AG08395 (cell line): ENCODE measurements at places on chromosomes 4 and X.

DNA sequence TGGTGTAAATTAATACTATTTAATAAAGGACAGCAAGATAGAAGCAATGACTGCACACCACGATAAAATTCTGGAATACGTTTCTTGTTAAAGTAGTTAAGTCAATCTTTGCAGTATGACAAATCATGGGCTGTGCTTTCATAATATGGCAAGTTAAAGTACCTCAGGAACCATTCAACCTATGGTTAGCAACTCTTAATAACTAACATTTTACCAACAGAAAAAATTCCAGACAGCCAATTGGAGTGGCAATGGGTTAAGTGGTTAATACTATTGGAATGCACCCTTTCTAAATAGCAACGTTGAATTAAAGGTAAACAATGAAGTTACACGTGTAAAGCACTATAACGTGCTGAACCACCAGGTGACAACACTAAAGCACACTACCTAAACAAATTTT, 72.4 kb upstream of the ZCCHC13 start:
- no peak for DNase-seq

GRCh38 chr4:147599769-147600168, 17.4 kb upstream of the TMEM184C start:
- DNase-seq = peak; percentile 55

GRCh38 chrX:2676794-2677675, 14.1 kb upstream of the CD99 start:
- peak; percentile 19 for DNase-seq

DNA sequence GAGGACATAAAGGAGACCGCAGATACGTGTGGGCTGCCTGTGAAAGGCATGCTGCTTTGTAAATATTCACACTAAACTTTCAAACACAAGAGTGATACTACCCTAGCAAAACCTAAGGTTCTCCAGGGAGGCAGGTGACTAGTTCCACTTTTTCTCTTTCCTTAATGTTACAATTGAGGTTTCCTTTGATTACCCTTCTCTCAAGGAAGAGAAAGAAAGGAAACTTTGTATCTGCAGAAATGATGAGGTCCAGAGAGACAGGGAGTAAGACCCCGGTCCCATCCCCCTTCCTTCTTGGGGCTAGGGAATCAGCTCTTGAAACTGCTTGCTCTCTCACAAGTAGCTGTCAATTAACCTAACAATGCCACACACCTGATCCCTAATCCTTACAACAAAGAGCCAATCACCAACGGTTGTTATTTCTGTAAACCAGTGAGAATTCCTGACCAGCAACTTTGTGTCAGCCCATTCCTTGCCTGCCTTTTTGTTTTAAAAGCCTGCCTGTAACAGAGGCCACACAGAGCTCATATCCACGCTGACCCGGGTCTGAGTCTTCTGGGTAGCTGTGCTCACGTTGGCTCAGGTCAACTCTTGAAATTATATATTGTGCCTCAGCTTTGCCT, 754.8 kb upstream of the FRG1 start:
- no peak for DNase-seq

DNA sequence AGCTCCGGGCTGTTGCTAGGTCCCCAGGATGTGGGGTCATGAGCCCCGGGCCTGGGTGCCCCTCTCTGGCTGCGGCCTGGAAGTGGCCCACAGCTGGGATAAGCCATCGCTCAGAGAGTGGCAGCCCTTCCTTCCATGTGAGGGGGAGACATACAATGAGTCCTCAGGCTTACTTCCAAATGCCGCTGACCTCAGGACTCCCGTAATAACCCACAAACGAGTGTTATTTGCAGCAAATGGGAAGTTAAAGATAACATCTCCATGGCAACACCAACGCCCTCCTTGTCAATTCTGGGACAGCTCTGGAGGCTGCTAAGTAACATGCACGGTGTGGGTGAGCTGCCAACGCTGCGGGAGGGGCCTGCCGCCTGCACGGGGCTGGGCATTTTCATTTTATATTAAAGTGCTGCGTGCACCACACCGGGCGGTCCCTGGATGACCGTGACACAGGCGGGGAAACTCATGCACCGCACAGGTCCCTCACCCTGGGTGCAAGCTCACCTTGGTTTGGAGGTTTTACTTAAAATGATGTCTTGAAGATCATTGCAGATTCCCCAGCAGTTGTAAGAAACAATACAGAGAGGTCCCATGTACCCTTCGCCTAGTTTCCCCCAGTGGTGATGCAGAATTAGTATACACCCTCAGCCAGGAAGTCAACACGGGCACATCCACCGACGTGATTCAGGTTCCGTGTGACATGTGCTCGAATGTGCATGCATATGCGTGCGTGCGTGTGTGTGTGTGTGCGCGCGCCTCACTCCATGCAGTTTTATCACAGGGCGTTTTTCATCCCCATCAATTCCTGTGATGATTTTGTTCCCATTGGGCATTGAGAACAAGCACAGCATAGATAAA, 79.4 kb downstream of the ABLIM2 start:
- DNase-seq = no peak

DNA sequence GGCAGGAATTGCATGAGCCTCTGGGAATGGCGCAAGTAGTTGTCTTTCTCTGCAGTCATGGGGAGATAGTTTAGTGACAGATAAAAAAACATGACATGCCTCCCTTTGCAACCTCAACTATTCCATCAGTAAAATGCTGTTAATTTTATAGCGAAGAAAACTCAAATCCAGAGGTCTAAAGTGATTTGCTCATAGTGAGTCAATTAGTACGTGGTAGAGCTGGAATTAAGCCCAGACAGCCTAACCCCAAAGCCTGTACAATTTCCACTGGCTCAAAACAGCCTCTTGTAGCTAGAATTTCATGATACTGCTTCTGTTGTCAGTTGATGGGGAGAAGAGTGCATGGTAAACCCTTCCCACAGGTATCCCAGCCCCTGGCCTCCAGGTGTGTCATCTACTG, 81.3 kb upstream of the TRPC5 start:
- DNase-seq = peak; percentile 23

GRCh38 chrX:120228187-120228908, 22.3 kb upstream of the ZBTB33 start:
- no peak for DNase-seq

DNA sequence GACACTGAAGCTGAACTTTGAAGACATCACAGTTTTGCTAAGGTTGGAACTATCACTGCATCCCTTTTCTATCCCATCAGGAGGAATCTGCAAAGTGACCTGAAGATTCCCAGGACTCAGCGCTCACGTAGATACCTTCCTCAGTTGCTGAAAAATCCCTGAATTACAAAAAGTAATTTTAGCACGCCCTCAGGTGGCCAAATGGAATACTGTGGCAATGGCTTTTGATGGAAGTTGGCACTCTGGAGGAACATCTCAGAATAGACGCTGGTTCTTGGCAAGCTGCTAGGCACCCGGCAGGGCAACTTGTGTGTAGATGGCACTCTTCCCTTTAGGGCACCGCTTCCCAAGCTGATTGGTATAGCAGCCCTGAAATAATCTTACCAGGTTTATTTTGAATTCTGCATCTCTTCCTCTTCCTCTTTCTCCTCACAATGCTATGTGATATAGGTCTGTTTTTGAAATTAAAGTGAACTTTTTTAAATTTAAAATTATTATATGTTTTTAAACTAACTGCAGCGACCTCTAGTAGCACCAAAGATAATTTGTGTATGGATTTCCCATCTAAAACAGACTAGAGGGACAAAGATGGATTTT, 16.3 kb upstream of the ESX1 start:
- peak; percentile 38 for DNase-seq

- DNase-seq = no peak
These were observed 40.9 kb downstream of the COX18 start for GRCh38 chr4:73028621-73029020.

DNA sequence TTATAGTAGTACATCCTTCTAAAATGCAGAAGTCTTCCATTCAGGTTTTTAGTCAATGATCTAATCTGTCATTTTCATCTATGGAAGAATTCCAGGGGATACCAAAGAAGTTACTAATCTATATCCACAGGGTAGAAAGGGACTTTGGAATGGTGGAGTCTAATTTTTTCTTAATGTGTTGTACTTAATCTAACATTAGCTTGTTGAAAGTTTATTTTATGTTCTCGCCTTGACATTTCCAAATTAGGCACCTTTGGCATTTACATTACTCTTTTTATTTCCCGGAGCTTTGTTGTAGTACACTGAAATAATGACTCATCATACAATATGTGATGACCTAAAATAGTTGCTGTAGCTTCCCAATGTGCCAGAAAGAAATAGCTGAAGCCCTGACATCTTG, 91.5 kb downstream of the HTR2C start:
- peak; percentile 58 for DNase-seq

DNA sequence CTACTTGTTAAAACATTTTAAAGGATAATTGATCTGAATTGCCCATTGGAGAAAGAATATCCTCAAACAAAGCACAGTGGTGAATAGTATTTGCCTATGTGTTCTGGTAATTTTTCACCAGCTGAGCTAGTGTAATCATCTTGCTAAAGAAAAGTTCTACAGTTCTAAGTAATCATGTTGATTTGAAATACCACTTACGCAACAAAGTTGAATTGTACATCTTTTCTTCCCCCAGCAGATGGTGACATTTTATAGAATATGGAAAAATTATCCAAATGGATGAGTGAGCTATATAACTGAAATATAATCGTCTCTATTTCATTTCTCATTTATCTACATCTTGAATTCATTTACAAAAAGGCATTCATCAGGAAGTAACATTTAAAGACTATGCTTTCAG, 9.7 kb upstream of the ZNF674 start:
- peak; percentile 40 for DNase-seq

DNA sequence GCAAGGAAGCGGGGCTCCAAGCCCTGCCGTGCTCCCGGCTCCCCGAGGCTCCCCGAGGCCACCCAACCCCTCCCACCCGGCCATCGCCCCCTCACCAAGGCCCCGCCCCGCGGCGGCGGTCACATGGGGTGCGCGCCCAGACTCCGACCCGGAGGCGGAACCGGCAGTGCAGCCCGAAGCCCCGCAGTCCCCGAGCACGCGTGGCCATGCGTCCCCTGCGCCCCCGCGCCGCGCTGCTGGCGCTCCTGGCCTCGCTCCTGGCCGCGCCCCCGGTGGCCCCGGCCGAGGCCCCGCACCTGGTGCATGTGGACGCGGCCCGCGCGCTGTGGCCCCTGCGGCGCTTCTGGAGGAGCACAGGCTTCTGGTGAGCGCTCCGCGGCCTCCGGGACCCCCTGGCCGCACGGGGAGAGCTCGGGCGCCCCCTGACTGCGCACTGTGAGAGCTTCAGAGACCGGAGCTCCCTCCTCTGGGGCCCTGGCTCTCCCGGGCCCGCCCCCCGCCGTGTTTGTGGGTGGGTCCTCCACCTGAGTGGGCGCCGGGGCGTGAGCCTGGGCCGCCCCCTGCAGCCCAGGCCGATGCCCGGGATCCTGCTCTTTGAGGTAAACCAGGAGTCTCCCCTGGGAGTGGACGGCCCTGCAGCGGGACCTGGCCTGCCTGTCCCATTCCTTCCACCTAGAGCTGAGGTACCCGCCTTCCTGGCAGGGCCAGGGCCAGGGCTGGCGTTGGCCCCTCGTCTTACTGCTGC, at the start of gene IDUA:
Gene IDUA, plus strand, starts transcription at position 166 of the 745 bp plus-strand sequence. Its CDS starts 41 bp downstream, at position 207.
- peak; percentile 91 for DNase-seq

GRCh38 chr4:145921231-145921630, 17.4 kb downstream of the ZNF827 start:
- no peak for DNase-seq

- no peak for DNase-seq
These were observed 11.8 kb upstream of the SH3RF1 start for GRCh38 chr4:169282429-169283113.

DNA sequence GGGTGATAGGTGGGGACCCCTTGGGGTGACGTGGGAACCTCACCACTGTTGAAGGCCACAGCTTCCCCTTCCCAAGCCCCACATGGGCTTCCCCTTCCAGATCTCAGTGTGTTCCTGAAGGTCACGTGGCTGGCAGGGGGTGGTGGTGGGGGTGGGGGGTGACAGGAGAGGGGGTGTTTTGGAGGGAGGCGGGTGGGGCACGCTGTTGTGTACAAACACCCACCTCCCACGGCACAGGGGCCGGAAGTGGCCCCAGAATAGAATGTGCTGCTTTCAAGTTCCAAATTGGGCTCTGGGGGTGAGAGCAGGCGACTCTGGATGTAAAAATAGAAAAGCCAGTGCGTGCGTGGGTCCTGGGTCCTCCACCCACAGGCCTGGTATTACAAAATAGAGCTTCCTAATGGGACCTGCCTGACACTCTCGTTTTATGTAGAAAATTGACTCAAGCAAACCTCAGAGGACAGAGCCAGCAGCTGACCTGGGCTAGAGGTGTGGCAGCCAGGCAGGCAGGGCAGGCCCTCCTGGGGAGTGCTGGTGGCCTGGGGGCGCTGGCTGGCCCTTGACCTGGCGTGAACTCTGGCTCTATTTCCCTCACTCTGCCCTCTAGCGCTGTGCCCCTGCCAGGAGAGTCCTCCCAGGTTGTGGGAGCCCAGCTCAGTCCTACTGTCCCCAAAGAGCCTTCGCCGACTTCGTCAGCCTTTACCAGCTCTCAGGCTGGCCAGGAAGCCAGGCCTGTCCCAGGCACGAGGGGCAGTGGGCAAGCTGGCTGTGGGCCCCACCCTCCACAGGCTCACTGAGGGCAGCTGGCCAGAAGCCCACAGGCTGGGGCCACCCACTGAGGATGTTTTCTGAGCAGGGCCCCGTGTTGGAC, 5.4 kb upstream of the SH3BP2 start:
- no peak for DNase-seq

GRCh38 chrX:107119283-107119682, 661 bp upstream of the RBM41 start:
- no peak for DNase-seq

- DNase-seq = no peak
These were observed 1.8 kb downstream of the SLC38A5 start for GRCh38 chrX:48468247-48468671.

GRCh38 chr4:26885912-26886274, 25.3 kb downstream of the STIM2 start:
- DNase-seq = no peak

- DNase-seq = no peak
These were observed 42.1 kb upstream of the USP46 start for GRCh38 chr4:52701207-52701606.

DNA sequence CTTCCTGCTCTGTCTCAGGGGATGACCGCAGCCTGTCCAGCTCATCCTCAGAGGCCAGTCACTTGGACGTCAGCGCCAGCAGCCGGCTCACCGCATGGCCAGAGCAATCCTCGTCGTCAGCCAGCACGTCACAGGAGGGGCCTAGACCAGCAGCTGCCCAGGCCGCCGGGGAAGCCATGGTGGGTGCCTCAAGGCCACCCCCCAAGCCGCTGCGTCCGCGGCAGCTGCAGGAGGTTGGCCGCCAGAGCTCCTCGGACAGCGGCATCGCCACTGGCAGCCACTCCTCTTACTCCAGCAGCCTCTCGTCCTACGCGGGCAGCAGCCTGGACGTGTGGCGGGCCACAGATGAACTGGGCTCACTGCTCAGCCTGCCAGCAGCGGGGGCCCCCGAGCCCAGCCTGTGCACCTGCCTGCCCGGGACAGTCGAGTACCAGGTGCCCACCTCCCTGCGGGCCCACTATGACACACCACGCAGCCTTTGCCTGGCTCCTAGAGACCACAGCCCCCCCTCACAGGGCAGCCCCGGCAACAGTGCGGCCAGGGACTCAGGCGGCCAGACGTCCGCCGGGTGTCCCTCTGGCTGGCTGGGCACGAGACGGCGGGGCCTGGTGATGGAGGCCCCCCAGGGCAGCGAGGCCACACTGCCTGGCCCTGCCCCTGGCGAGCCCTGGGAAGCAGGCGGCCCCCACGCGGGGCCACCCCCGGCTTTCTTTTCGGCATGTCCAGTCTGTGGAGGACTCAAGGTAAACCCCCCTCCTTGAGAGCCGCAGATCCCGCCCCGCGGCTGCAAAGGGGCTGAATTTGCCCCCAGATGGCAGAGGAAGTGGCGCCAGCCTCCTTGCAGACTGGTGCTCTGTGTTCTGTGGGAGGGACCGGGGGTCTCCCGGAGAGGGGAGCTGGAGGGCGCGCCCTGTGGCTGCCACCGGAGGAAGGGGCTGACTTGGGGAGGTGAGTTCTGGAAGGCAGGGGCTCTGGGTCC, 29.9 kb downstream of the DOK7 start:
- no peak for DNase-seq
